ENCODE measurements at places on chromosomes 2 and 18.

DNA sequence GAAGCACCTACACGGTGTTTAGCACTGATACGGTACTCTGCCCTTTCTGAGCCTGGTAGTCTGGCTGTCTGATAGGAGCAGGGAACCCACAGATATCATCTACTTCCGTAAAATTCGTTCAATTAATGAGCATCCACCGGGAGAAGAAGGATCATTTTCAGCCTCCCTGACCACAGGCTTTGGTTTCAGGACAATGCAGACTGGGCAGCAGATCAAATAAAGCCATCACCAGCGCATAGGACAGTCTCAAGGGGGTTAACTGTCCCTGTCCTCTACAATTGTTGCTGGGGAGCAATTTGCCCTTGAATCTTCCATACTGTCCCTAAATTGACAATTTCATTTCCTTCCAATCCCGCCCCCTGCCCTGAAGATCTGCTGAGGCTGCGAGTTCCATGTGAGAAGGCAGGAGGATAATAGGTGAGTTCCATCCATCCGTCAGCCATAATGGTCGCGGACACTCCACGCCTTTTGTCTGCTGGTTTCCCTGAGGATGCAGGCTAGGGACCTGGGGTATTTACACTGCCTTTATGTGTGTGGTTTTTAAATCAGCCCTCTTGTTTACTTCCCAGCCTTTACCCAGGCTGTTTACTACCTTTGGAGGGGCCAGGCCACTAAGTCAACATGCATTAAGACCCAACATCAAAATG lies 110.0 kb downstream of the MYCN start:
- no peak for DNase-seq

GRCh38 chr2:173656086-173656485 lies 301.4 kb downstream of the CDCA7 start:
- no peak for DNase-seq

DNA sequence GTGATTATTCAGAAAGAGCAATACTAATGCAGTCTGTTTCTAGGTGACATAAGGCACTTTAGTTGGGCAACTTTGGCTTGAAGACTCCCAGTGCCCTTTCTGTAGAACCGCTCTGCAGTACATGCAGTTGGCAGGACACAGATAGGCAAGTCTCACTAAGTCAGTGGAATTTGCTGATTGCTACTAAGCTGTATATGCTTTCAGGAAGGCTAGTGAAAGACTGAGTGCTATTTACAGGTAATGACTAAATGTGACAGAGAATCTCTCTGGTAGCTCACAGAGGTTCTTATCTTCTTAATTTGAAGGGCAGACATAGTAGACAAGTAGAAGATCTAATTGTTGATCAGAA lies 243.0 kb downstream of the WDPCP start:
- DNase-seq: no peak

GRCh38 chr2:26352892-26353291 lies 6.3 kb upstream of the ADGRF3 start:
- DNase-seq: no peak

- no peak for DNase-seq
Observed at GRCh38 chr18:22946217-22946616, 13.1 kb downstream of the RBBP8 start.

DNA sequence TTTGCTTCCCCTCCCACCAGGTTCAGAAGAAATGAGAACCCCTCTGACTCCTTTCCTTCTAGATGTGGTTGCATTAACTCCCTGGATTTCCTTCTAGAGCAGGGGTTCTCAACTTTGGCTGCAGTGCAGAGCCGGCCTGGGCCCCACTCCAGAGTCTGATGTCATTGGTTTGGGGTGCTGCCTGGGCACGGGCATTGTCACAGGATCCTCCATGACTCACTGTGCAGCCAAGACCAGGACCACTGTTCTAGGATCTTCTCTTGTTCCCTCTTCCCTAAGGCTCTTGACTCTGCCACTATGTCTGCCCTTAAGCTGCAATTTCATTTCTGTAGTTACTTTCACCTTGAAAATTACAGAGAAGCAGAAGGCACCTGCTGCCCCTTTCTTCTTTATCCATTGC lies 31.8 kb downstream of the TBC1D8 start:
- no peak for DNase-seq

GRCh38 chr2:224941960-224942359 lies 100.3 kb downstream of the DOCK10 start:
- no peak for DNase-seq

DNA sequence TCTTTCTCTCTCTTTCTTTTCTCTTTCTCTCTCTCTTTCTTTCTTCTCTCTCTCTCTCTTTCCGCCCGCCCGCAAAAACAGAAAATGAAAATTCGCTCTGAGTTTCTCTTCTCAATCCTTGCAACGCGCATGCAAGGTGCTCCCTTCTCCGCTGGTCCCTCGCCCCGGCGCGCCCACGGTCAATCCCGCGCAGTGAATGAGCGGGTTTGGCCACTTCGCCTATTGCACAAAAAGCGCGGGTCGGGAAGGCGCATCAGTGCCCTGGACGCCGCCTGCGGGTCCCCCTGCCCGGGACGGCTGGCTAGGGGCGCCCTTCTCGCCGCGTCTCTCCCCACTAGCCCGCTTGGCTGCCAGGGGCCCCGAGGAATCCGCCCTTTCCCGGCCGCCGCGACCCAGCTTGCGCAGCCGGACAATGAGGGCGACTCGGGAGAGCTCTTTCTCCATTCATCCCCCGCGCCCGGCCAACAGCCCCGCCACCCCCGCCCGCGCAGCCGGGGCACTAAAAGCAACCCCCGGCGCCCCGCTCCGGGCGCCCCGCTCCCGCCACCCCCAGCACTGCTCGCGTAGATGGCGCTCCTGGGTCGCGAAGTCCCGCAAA lies 706 bp downstream of the LAMA1 start:
- no peak for DNase-seq

- no peak for DNase-seq
Observed at GRCh38 chr2:235390108-235390815, 103.6 kb upstream of the AGAP1 start.

GRCh38 chr2:177171418-177171865 lies 41.2 kb upstream of the HNRNPA3 start:
- no peak for DNase-seq

GRCh38 chr2:195451160-195451559 lies 205.9 kb upstream of the SLC39A10 start:
- no peak for DNase-seq

DNA sequence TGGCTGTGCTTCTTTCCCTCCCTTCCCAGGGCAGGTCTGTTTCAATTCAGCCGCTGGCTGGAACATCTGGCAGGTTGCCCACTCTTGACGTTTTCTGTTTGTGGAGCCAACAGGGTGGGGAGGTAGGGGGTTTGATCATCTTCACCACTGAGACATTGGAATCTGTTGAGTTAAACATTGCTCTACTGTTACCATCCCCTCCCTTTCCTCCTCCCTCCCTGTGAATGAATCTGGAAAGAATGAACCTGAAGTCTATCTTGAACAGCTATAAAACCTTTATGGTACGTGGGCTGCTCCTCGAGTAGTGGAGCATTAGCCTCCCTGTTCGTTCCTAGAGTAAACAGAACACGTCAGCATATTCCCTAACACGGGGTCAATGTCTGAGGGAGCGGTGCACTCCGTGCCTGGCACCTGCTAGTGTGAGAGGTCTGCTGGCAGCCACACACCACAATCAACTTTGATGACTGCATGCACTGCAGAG lies 249.9 kb upstream of the RBBP8 start:
- DNase-seq: no peak

DNA sequence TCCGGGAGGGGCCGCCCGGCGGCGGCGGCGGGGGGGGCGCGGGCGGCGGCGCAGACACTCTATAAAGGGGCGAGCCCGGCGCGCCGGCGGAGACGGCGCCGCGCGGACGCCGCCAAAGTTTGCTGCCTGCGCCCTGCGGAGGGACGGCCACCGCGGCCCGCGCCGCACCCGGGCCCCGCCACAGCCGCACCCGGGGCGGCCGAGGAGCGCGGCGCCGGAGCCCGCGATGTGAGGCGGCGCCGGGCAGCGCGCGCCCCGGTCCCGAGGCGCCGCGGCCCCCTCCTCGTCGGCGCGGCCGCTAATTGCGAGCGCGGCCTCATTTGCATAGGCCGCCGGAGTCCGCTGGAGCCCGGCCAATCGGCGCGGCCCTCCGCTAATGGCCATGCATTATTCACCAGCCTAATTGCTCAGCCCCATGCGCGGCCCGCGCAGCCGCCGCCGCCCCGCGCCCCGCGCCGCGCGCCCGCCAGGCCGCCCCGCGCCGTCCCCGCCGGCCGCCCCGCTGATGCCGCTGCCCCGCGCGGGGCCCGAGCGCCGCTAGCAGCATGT lies at the start of gene SALL3:
Gene SALL3, plus strand, starts transcription at position 89 of the 549 bp plus-strand sequence. Its CDS starts 457 bp downstream, at position 546.
- no peak for DNase-seq

DNA sequence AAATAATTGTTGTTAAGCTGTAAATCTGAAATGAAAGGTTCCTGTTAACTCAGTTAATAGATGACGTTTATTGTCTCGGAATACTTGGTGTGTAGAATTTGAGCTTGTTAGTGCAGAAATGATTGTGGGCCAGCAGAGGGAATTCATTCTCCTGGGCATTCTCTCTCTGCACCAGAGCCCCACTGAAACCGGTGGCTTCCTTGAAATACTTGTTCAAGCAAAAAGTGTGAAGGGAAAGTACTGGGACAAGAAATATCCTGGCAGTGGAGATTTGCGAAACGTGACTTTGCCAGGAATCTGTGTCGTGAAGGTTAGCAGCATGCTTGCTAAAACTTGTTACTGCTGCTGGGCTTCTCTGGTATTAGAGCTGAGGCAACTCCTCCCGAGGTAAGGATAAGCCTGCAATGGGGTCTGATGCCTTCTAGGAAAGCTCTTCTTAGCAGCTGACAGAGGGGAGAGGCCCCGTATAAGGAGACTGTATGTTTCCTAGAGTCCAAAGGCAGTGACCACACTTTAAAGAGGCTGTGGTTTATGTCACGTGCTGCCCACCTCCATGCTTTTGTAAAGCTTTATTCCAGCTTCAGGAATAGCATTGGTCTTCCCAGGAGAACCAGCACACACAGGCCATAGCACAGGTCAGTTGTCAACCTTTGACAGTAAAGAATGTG lies 2.0 kb downstream of the ITGA6 start:
- no peak for DNase-seq

DNA sequence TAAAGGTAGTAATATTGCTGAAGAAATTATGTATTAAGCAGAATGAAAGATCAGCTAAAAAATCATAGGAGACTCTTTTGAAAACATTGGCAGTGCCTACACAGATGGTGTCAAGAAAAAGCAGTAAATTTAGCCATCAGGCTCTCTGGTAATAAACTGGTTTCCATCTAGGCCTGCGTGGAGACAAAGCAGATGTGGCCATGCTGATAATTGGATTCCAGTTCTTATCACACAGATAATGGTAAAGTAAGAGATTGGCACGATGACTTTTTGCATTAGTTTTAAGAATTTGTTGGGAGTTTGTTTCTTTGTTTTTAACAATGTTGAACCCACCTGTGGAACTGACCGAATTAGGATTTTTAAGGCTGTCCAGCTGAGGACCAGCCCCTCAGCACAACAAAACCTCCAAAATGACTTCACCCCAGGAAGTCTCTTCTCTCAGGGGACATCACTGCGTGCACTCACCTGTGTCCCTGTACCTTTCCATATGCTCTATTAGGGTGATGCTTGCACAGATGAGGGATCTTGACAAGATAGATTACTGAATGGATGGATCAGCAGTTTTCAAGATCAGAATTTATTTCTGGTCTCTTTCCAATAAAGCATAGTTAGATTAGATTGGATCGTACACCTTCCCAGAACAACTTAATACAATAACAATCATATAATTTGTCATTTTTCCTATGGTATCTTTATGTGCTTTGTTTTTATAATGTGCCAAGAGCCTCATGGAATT lies 69.1 kb upstream of the DNAJC10 start:
- DNase-seq: no peak

GRCh38 chr18:33716061-33716683 lies 138.2 kb downstream of the ASXL3 start:
- no peak for DNase-seq

GRCh38 chr2:227576812-227577211 lies 21.9 kb upstream of the SCYGR2 start:
- DNase-seq: no peak

DNA sequence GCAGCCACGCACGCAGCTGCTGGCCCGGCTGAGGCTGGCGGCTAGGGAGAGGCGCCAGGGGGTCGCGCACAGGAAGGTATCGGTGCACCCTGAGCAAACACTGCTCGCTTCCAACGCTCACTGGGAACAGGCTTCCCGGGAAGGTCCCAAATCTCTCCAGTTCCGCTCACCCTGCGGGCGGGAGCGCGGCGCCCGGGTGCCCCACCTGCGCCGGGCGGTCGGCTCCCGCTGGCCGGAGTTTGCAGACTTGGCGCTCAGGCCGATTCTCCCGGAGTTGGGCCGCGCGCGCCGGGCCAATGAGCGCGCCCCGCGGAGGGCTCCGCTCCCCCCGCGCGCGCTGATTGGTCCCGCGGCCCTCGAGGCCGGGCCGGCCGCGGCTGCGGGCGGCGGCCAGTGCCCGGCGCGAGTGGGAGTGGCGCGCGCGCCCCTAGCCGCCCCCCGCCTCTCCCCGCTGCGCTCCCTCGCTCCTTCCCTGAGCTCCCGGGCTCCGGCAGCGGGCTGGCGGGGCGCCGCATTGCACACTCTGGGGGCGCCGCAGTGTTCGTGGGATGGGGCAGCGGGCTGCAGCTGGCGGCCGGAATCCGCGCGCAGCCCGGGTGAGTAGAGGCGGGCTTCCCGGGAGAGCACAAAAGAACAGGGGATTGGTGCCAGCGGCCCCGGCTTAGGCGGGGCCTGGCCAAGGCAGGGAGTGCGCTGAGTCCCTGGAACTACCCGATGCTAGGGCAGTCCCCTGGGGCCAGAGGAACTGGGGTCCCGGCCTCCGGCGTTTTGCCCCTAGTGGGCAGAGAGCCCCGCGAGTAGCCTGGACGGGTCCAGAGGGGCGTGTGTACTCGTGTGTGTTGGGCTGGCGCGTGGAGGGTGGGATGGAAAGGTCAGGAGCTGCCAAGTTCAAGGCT lies at the start of gene LYPD6:
Gene LYPD6, plus strand, starts transcription at position 461 of the 896 bp plus-strand sequence. CDS start 107,122 bp downstream, outside the sequence.
- DNase-seq: no peak

DNA sequence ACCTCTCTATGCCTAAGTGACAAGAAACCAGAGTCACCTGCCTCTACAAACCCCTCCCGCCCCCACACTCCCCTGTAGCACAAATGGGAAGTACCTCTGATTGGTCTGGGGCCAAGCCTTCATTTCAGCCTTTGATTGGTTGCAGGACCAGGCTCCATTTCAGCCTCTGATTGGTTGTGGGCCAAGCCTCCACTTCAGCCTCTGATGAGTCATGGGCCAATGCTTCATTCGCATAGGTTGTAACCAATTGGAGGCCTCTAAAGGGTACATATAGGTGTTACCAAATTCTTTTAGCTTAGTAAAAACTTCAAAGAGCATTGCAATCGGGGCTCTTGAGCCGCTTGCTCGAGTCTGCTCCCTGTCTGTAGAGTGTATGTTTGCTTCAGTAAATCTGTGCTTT lies 25.0 kb downstream of the CCDC102B start:
- DNase-seq: no peak

GRCh38 chr2:221562226-221562625 lies 9.9 kb downstream of the EPHA4 start:
- no peak for DNase-seq
